Uterus (tissue), 4 donors: ENCODE measurements at places on chromosomes 3 and 15. TPM values are rescaled to one million over a fixed set of nuclear protein-coding genes. Genes with fewer than 3 reads are reported as not detected.
A peak's percentile ranks its signal among the peaks of the same experiment; 100 is the strongest.

- no peaks in the 10 kb centered on the region for H3K27me3 ChIP-seq
- peak; percentile 67 for DNase-seq
- H3K27ac ChIP-seq = no peak overlapping the region
- H3K4me1 ChIP-seq = no peaks in the 10 kb centered on the region
These were observed 7.0 kb upstream of the CD276 start for GRCh38 chr15:73677146-73677607.

DNA sequence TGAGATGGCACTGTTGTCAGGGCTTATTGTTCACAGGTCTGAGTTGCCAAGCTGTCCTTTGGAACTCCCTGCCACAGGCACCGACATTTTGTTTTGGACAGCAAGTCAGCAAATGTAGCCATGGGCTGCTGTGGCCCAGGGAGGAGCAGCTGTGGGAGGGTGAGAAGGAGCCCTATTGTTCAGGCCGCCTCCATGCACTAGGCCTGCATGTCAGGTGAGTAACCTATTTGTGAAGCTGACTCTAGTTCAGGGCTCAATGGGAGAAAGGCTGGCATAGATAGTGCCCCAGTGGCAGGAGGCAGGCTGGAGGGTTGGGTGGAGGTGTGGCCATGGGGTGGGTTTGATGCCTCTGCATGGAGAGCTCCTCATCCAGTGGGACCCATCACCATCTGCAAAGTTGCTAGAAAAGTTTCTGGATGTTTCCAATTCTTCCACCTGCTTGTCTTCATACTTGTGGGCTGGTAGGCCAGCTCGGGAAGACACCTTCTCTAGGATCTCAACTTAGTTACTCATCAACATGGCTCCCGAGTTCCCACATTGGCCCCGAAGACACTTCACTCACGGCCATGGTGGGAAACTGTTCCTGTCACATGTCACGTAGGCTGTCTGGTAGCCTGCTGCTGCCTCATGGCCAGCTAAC is 19.5 kb downstream of the AMOTL2 start:
- H3K27ac ChIP-seq = peak overlapping the region; percentile 27
- H3K36me3 ChIP-seq = no peaks in the 10 kb centered on the region
- H3K4me3 ChIP-seq = no peak overlapping the region
- peak; percentile 13 for DNase-seq
- H3K27me3 ChIP-seq = no peaks in the 10 kb centered on the region
- peaks cover 6% of the 10 kb centered on the region for H3K4me1 ChIP-seq

DNA sequence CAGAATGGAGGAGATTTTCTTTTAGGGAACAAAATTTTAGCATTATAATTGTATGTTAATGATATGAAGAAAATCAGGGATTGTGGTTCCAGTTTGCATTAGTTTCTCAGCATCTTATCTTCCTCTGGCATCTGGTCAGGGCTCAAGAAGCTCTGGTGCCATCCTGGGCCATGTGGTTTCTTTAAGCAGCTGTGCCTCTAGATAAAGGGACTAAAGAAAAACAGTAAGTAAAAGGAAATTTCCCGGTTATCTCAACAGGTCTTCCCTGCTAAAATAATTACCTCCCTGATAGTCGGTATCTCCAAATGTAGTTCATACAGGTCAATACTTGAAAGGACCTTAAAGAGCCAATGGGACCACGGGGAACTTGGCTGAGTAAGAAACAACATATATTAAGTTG is 375.1 kb upstream of the RBMS3 start:
- H3K4me1 ChIP-seq = no peaks in the 10 kb centered on the region
- H3K4me3 ChIP-seq = no peak overlapping the region
- H3K27me3 ChIP-seq = no peaks in the 10 kb centered on the region
- no peak for DNase-seq

The ACP3 gene
- total RNA-seq = not detected

- no peaks in the 10 kb centered on the region for H3K36me3 ChIP-seq
- H3K27me3 ChIP-seq = no peaks in the 10 kb centered on the region
- no peak overlapping the region for H3K27ac ChIP-seq
- DNase-seq = no peak
These were observed 200.7 kb upstream of the SEMA6D start for GRCh38 chr15:47516558-47516957.

DNA sequence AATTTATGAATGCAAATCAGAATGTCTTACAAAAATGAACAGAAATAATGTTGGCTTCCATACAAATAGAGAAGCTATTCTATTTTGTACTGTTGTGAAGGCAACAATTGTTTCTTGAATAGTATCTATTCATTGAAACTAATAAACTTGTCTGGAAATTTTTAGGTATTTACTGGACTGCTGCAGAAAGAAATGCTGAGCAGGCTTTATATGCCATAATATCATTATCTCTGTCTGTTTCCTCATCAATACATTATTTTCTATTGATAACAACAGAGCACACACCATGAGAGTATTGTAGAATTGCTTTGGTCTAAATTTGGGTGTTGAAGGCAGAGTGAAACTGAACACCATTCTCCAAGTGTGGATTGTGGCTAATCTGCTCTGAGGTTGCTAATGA is 216.5 kb upstream of the CGNL1 start:
- H3K4me1 ChIP-seq = no peaks in the 10 kb centered on the region
- no peak overlapping the region for H3K4me3 ChIP-seq
- DNase-seq = no peak

GRCh38 chr3:23041918-23042696 is 161.0 kb upstream of the UBE2E2 start:
- no peak for DNase-seq
- H3K27me3 ChIP-seq = no peaks in the 10 kb centered on the region
- H3K4me3 ChIP-seq = no peak overlapping the region
- no peak overlapping the region for H3K27ac ChIP-seq

The FGF12 gene
- total RNA-seq = 1.0 TPM

GRCh38 chr3:53989451-53989850 is 97.8 kb upstream of the SELENOK start:
- DNase-seq = no peak
- no peak overlapping the region for H3K4me3 ChIP-seq
- no peaks in the 10 kb centered on the region for H3K4me1 ChIP-seq
- H3K27me3 ChIP-seq = no peaks in the 10 kb centered on the region
- no peak overlapping the region for H3K27ac ChIP-seq

DNA sequence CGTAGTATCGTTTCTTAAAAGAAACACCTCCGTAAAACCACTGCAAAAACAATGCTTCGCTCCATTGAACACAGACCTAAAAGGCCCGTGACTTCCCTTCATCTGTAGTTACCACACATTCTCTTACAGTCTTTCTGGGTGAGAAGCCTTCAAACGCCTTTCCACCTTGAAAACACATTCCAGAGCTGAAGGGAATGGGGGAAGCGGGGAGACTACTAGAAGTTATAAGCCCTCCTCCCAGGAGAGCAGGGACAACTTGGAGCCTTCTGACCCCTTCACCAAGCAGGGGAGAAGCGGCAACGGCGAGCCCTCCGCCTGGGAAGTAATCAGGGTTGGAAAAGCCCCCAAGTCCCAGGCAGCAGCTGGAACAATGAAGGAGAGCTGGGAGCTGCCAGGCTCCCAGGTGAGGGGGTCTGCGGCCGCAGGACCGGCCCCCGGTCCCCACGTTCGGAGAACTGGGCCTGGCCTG is 461 bp downstream of the SECISBP2L start:
- H3K27me3 ChIP-seq = no peaks in the 10 kb centered on the region
- peak; percentile 16 for DNase-seq
- H3K4me1 ChIP-seq = peaks cover 32% of the 10 kb centered on the region
- peak overlapping the region; percentile 94 for H3K4me3 ChIP-seq

GRCh38 chr15:76483018-76483417 is 146.4 kb downstream of the ISL2 start:
- H3K36me3 ChIP-seq = no peaks in the 10 kb centered on the region
- DNase-seq = no peak
- H3K27ac ChIP-seq = no peak overlapping the region

DNA sequence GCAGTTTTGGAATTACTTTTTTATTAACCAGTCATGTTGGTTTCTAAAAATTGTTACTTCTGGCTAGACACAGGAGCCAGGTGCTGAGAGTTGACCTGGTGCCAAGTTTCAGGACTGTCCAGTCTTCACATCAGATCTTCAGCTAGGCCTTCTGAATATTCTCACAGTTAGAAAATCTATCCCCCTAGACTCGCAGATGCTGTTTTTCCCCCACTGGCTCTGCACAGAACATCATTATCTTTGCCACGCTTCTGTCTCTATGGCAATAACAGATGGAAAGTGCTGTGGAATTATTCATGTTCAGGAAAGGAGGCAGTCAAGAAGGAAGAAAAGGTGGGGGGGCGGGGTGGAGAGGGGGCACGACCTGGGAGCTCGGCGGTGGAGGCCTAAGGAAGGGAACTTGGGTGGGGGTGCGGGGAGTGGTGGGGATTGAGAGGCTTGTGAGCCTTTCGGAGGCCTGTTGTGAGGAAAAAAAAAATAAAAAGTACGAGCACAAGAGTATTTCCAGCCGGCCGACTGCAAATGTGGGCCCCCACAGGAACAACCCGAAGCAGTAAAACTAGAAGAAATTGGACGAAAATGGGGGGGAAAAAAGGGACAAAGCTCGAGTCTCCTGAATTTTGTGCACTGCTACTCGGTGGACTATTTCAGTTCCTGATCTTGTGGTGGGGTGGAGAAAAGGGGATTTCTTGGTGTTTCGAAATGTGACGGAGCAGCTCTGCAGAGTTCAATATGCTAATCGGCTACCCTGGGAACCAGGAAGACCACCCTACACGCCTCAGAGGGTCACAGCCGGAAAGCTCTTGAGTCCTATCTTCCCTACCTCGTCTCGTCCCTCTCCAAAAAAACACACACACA is 1.5 kb upstream of the SKIL start:
- no peaks in the 10 kb centered on the region for H3K36me3 ChIP-seq
- DNase-seq = peak; percentile 55
- H3K27me3 ChIP-seq = no peaks in the 10 kb centered on the region
- H3K27ac ChIP-seq = peak overlapping the region; percentile 98
